ENCODE measurements at places on chromosomes 3 and 15. TPM values are rescaled to one million over a fixed set of nuclear protein-coding genes. Genes with fewer than 3 reads are reported as not detected.

Gene TTLL13
- 0.12 TPM for total RNA-seq

Gene CCDC54
- total RNA-seq = not detected

Gene CD86
- not detected for total RNA-seq

Gene CRABP1
- 1.3 TPM for total RNA-seq

Gene PTH1R
- 1.8 TPM for total RNA-seq

Gene SLC22A14
- total RNA-seq = 0.07 TPM

Gene LRRK1
- total RNA-seq = 19.9 TPM

Gene ATP10A
- 9.2 TPM for total RNA-seq

All from A549 treated with Mapracorat at 1 μM for 4 hours (cell line).